ENCODE measurements at places on chromosomes 6 and 20.

DNA sequence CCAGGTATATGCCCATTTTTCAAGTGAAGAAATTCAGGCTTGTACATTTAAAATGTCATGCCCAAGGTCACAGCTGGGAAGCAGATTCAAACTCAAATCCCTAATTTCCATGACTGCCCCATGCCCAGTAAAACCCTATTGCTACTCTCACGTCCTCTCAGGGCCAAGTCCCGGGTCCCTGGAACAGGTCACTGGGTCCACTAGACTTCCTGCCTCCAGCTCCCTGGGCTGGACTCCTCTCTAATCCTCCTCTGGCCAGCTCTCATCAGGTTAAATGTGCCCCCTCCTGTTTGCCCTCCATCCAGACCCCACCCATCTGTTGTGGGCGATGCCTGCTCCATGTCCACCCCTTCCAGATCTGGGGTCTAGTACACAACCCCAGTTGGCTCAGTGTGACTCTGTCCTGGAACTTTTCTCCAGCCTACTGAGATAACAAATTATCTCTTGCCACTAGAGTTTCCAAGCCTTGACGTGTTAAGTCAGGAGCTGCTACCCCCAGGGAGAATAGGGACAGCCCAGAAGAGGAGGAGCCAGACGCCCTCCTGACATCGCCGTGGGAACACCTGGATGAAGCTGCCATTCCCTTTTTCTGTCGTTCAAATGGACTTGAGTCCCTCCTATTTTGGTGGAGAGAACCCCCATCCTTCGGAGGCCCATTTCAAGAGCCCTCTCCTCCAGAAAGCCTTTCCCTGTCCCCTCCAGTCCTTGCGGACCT, 3.7 kb upstream of the SPDEF start:
- DNase-seq: no peak

DNA sequence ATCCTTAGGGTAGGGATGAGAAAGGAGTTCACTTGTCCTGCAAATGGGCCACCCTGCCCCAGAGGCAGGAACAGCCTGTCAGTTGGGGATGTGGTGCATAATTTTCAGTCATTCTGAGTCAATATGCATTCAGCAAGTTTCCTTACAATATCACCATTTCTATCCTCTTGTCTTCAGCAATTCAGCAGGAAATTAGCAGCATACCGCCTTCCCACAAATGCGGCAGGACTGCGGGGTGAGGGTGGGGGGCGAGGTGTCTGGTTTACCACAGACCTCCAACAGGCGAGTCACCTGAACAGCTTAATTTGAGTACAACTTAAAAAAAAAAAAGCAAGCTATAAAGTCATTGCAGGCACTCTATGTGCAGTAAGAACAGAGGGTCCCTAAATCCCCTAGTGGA, 126.8 kb downstream of the MAP3K7 start:
- no peak for DNase-seq

- DNase-seq: no peak
Measured at GRCh38 chr6:110352563-110353262, 5.4 kb downstream of the METTL24 start.

GRCh38 chr6:136728976-136729515, 63.2 kb downstream of the MAP3K5 start:
- no peak for DNase-seq
